ENCODE measurements at places on chromosomes 6 and 20. TPM values are rescaled to one million over a fixed set of nuclear protein-coding genes. Genes with fewer than 3 reads are reported as not detected.

DNA sequence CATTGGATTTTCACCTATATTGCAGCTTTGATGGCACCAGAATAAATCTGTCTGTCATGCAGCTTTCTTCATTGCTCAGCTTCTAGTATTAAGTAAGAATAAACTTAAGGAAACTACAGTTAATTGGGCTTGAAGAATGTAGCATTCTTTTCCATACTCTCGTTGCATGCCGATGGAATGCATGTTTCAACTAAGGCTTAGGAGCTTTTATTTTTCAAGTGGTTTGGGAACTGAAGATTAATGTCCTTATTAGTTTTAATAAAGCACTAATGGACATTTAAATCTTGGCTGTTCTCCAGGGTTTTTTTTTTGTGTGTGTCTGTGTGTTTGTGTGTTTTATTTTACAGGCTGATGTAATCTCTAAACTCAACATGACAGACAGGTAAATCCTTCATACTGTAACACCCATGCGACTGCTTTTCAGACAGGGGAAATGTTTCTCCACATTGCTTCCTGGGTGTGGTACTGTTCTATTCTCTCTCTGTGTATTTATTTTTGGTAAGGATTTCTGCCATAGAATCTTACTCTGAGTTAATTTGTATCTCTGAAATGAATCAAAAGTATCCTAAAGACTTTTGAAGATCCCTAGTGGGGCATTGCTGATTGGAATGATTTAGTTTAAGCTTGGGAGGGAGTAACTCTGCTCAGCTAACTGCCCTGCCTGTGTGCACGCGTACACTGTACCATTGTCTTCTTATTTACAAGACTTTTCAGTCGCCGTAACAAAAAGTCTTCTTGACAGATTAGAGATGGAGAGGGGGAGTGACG, 38.0 kb downstream of the SLC9A8 start:
- no peak for DNase-seq

GRCh38 chr6:30020626-30021025, 40.4 kb upstream of the POLR1H start:
- DNase-seq = no peak

DNA sequence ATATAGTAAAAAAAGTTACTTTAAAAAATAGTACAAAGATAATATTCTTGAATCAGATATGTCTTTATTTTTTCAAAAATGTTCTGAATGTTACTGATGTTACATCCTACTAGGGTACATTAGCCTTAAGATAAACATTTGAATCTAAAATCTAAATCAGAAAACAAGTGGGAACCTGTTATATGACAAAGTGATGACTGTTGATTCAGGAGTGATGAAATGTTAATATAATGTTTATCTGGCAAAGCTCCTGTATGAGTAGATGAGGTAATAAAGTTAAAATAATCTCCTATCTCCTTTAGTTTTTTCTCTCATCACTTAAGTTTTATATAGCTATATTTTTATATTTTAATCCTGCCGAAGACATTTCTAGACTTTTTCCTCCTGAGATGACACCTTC, 4.2 kb downstream of the DOP1A start:
- no peak for DNase-seq

GRCh38 chr6:33809594-33809993, 5.8 kb upstream of the MLN start:
- DNase-seq = no peak

DNA sequence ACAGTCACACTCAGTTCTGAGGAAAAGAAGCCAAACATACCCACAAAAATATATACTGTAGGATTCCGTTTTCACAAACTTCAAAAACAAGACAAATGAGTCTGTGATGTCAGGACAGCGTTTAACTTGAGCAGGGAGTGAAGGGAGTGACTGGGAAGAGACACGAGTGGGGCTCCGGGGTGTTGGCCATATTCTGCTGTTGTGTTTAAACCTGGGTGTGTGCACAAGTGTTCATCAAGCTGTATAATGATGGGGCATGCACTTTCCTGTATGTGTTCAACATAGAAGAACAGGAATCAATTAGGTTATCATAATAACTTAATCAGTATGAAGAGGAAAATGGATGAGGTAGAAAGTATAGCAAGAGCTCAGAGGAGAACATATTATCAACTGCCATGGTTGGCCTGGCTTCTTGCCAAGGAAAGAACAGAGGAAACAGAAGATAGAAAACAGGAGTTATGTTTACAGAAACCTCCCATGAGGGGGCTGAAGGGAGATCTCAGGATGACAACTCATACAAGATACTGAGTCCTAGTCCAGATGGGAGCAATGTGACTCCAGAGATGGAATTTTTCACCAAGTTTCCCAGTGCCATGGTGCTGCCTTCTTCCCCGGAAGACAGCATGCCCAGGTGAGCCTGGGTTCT, 15.1 kb upstream of the AFDN start:
- DNase-seq = no peak

GRCh38 chr6:30493643-30494250, 4.4 kb downstream of the HLA-E start:
- DNase-seq = peak; percentile 82

DNA sequence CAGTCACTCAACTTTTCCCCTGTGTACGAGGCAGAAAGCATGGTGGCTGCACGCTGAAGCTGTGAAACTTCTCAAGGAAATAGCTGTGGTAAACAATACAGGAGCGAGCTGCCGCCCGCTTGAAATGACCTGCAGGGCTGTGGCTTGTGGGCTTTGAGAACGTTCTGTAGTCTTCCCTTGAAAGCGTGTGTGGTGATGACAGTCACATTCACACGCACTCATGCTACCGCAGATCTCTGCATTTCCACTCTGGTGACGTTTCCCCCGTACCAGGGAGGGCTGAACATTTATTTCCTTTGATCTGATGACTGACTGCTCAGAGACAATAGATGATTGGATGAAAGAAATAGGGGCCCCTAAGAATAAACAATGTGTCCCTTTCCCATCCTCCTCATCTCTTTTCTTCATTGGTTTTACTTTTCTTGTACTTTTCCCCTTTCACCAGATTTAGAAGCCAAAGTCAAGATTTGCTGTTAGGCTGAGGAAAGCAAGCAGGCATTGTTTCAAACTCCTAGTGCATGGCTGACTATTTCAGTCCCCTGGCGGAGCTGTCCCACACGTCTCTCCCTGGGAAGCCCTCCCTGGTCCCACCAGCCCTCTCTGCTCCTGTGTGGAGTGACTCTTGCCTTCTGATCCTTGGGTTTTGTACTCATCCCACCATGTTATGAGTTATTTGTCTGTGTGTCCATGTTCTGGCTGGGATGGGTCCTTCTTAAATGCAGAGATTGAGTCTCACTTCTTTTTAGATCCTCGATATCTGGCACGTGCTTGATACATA, 3.9 kb downstream of the SYTL3 start:
- DNase-seq = no peak

- no peak for DNase-seq
Observed at GRCh38 chr6:49097116-49097515, 365.9 kb downstream of the MMUT start.

DNA sequence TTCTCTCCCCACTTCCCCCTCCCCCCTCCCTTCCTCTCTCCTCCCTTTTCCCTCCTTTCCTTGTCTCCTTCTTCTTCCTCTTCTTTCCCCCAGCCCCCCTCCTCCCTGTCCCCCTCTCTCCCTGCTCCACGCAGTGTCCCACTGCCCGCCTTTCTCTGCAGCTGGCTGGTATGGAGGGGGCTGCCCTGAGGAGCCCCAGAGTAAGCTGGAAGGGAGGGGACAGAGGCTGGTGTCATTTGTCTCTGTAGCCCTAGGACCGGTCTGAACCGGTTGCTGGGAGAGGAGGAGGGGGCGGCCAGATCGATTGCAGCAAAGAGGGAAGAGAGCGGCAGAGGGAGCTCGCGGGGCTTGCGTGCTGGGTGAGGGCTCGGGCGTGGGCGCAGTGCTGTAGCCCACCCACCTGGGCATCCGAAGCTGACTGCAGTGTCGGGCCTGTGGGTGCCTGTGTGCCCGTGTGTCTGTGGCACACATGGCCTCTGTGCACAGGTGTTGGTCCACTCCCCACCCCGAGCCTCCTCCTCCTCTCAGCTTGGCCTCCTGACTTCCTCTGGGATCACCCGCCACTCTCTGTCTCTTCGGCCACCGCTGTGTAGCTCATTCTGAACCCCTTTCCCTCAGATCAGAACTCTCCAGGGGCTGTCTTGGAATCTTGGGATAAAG, 50.6 kb downstream of the SRC start:
- peak; percentile 87 for DNase-seq

DNA sequence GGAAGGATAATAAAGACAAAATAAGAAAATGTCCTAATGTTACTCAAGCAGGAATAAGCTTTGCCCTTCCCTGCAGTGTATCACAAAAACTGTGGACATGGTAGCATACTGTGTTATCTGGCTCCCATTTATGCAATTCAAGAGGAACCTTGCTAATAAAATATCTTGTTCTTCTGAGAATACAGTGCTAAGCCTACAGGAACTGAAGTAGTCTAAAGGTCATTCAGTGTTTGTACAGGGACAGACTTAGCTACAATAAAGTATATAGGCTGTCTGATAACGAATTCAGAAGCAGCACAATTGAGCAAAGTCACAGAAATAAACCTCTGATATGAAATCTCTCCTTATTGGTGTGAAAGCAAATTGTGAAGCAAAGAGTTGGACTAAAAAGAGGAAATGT, 59.6 kb upstream of the SDHAF4 start:
- DNase-seq = no peak

DNA sequence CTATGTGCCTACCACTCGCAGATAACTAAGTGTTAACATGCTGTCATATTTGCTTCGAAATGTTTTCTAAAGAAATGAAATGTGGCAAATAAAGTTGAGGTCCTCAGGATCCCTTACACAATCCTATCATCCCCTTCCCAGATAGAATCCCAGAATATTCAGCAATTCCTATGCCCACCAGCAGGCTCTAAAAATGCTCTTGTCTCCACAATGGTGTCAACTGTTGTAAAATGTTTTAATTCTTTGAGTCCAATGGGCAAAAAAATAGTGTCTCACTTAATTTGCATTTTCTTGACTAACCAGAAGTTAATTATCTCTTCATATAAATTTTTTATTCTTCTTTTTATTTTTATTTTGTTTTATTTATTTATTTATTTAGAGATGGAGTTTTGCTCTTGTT, 103.9 kb upstream of the MAP7 start:
- no peak for DNase-seq

- DNase-seq = no peak
Observed at GRCh38 chr6:147043994-147044477, 160.2 kb upstream of the STXBP5 start.

DNA sequence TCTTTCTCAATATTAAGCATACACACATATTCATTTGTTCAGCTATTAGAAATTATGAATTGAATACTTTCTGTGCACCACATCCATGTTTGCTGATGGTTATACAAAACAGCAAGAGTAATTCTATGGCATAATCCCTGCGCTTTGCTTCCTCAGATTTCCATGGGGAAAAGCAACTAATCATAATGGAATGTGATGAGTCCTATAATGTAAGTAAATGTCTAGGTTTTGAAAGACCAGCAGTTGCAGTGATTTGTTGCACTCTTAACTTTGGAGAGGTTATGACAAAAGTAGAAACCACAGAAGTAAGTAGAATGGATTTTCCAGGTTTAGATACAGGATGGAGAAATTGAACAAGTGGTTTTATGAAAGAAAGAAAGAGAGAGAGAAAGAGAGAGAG, 652.1 kb downstream of the CBLN4 start:
- no peak for DNase-seq

DNA sequence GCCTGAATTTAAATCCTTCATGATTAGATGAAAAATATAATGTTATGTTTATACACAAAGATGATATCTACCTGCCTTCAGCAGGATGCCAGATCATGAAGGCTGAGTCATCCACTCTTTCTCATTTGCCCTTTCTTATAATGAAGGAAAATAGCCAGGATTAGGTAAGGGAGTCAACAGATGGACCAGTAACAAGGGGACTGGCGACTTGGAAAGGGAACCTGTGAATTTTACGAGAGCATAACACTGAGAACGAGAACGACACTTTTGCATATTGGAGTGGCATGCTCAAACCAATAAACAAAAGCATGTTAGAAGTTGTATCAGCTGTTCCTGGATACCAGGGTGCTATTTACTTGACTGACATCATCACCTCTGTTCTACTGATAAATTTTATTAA, 154.0 kb downstream of the LAMP5 start:
- DNase-seq = no peak

GRCh38 chr6:107246249-107246971, 131.1 kb upstream of the BEND3 start:
- DNase-seq = no peak

GRCh38 chr6:53461041-53461656, 83.8 kb downstream of the GCLC start:
- DNase-seq = no peak

GRCh38 chr6:157961153-157961831, 20.4 kb upstream of the SYNJ2 start:
- DNase-seq = no peak

DNA sequence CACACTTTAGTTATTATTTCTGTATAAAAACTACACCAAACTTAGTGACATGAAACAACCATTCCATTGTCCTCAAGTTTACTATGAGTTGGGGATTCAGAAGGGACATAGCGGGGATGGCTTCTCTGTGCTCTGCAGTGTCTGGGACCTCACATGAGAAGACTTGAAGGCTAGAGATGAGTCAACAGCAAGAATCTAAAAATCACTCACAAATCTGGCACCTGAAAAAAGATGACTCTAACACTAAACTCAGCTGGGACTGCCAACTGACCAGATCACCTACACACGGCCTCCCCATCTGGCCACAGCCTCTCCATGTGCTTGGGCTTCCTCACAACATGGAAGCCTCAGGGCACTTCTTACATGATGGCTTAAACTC, 63.0 kb upstream of the EYA2 start:
- no peak for DNase-seq

- DNase-seq = no peak
Observed at GRCh38 chr20:31833931-31834521, 11.4 kb downstream of the FOXS1 start.

DNA sequence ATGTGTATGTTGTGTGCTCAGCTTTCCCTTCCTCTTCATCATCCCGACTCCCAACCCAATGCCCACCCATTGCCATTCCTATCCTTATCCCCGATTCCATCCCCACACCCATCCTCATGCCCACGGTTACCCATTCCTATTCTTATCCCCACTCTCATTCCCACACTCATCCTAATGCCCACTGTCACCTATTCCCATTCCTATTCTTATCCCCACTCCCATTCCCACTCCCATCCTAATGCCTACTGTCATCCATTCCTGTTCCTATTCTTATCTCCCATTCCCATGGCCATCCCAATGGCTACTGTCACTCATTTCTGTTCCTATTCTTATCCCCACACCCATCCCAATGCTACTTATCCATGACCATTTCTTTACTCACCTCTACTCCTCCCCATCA, 254.1 kb downstream of the DHX35 start:
- no peak for DNase-seq

Gene GABRR2
- not detected for total RNA-seq

Gene ADAM33
- total RNA-seq = 5.7 TPM

Gene TNXB
- total RNA-seq = 4.8 TPM

Gene FITM2
- 2.0 TPM for total RNA-seq

Gene TBP
- 20.9 TPM for total RNA-seq

Gene RFX6
- total RNA-seq = not detected

Gene ZKSCAN8
- total RNA-seq = 24.1 TPM

Gene CD93
- not detected for total RNA-seq

Gene KCNB1
- total RNA-seq = 0.59 TPM

Gene ADTRP
- total RNA-seq = 0.45 TPM

Gene NNAT
- total RNA-seq = 66.8 TPM

Gene FOXC1
- 0.13 TPM for total RNA-seq

Gene EDN3
- total RNA-seq = 0.17 TPM

Gene RAET1L
- total RNA-seq = not detected

Gene KCNQ2
- total RNA-seq = 88.6 TPM

Gene ENPP1
- 39.1 TPM for total RNA-seq

Gene TTK
- 62.2 TPM for total RNA-seq

Gene CST1
- 2.9 TPM for total RNA-seq

Gene LTB
- 0.43 TPM for total RNA-seq

Gene FNDC11
- 2.5 TPM for total RNA-seq

Gene TINAG
- not detected for total RNA-seq

Measured in H1 (cell line).